ENCODE measurements at places on chromosomes 12 and 14.

DNA sequence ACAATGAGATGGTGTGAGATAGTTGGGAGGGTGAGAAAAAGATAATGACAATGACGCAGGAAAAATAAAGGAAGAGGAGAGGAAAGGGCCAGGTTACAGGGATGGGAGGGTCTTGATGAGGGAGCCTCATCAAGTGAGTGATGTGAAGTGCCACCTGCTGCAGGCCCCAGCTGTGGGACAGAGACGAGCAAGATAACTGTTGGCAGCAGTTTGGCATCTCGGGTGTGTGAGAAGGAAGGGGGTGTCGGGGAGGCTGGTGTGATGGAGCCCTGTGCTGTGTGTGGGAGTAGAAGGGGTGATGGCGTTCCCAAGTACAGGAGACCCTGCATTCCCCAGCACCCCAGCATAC, 11.4 kb upstream of the TAC3 start:
- DNase-seq = no peak

GRCh38 chr12:77388445-77389265, 323.3 kb upstream of the E2F7 start:
- no peak for DNase-seq

- no peak for DNase-seq
Observed at GRCh38 chr14:100082723-100083122, 17.5 kb downstream of the EVL start.

DNA sequence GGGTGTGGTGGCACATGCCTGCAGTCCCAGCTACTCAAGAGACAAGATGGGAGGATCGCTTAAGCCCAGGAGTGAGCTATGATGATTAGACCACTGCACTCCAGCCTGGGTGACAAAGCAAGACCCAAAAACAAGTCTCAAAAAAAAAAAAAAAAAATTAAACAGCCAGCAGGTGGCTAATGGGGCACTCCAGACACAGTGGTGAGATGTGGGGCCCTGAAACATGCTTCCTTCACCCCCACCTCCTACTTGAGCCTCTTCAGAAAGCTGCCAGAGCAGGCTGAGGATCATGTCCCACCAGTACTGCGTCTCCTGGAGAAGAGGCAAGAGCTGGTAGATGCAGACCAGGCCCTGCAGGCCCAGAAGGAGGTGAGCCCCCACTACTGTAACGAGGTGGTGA, 2.1 kb downstream of the CFAP73 start:
- DNase-seq = no peak

- DNase-seq = no peak
Observed at GRCh38 chr14:52350445-52350844, 36.3 kb downstream of the PTGER2 start.

DNA sequence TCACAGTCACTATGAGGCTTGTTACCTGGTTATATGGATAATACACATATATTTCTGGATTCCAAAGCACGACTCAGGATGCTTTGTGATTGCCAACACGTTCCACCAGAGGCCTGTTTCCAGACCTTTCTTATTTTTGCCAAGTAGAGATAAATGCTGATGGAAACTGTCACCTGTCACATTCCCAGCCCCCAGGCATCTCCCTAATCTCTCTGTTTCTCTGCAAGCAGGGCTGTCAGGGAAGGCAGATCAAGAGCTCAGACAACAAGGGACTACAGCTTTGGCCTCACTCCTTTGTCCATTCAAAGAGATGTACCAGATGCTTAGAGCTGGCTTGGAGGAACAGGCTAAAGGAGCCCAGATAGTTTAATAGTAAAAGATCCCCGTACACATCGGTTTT, 21.8 kb upstream of the DDHD1 start:
- DNase-seq = no peak
